ENCODE measurements at places on chromosomes 5 and 9.
A peak's percentile ranks its signal among the peaks of the same experiment; 100 is the strongest.

GRCh38 chr5:34738381-34738780, 82.3 kb downstream of the RAI14 start:
- no peaks in the 10 kb centered on the region for H3K36me3 ChIP-seq
- H3K4me3 ChIP-seq = no peak overlapping the region
- no peak overlapping the region for H3K27ac ChIP-seq
- DNase-seq = no peak
- no peaks in the 10 kb centered on the region for H3K4me1 ChIP-seq
- H3K27me3 ChIP-seq = peaks cover 53% of the 10 kb centered on the region

- H3K27me3 ChIP-seq = peaks cover 56% of the 10 kb centered on the region
- H3K4me3 ChIP-seq = no peak overlapping the region
- peaks cover 4% of the 10 kb centered on the region for H3K36me3 ChIP-seq
- no peak for DNase-seq
Observed at GRCh38 chr5:1883120-1883924, 597 bp upstream of the IRX4 start.

- DNase-seq = no peak
- no peaks in the 10 kb centered on the region for H3K36me3 ChIP-seq
- H3K27ac ChIP-seq = no peak overlapping the region
- no peak overlapping the region for H3K4me3 ChIP-seq
Observed at GRCh38 chr5:17336054-17336453, 118.6 kb downstream of the BASP1 start.

- H3K36me3 ChIP-seq = no peaks in the 10 kb centered on the region
- no peaks in the 10 kb centered on the region for H3K27me3 ChIP-seq
- no peak overlapping the region for H3K27ac ChIP-seq
- no peak overlapping the region for H3K4me3 ChIP-seq
- H3K4me1 ChIP-seq = no peaks in the 10 kb centered on the region
- DNase-seq = no peak
Observed at GRCh38 chr5:106454651-106455415, 1215.9 kb downstream of the EFNA5 start.

DNA sequence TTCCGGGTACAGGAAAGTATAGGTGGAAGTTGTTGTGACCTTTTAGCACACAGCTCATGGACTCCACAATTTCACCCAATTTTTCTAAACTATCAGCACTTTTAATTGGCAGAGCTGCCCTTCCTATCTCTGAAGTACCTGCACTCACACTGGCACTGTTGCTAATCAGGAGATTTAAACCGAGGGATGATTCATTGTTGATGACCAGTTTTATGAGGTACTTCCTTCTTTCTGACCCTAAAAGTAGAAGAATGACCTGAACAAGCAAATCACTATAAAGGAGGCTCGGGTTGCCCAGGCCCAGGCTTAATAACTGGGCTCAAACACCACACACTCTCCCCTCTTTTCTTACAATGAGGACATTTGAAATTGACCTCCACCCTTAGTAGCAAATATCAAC, 105.9 kb downstream of the KCNN2 start:
- no peak for DNase-seq
- no peak overlapping the region for H3K4me3 ChIP-seq

GRCh38 chr5:139147483-139148087, 50.6 kb downstream of the SIL1 start:
- no peaks in the 10 kb centered on the region for H3K36me3 ChIP-seq
- no peaks in the 10 kb centered on the region for H3K27me3 ChIP-seq
- H3K4me1 ChIP-seq = no peaks in the 10 kb centered on the region
- H3K4me3 ChIP-seq = no peak overlapping the region
- DNase-seq = no peak

GRCh38 chr9:74953235-74953751, 581 bp upstream of the C9orf40 start:
- H3K36me3 ChIP-seq = peaks cover 11% of the 10 kb centered on the region
- peak overlapping the region; percentile 92 for H3K4me3 ChIP-seq
- H3K4me1 ChIP-seq = peaks cover 18% of the 10 kb centered on the region
- H3K27ac ChIP-seq = peak overlapping the region; percentile 93
- no peaks in the 10 kb centered on the region for H3K27me3 ChIP-seq

- no peaks in the 10 kb centered on the region for H3K27me3 ChIP-seq
- no peak overlapping the region for H3K27ac ChIP-seq
- no peak overlapping the region for H3K4me3 ChIP-seq
- DNase-seq = no peak
Observed at GRCh38 chr9:15977438-15977837, 424.6 kb downstream of the CCDC171 start.

GRCh38 chr5:101482931-101483330, 579.8 kb upstream of the ST8SIA4 start:
- no peak for DNase-seq
- H3K27ac ChIP-seq = no peak overlapping the region
- no peaks in the 10 kb centered on the region for H3K4me1 ChIP-seq
- no peak overlapping the region for H3K4me3 ChIP-seq

DNA sequence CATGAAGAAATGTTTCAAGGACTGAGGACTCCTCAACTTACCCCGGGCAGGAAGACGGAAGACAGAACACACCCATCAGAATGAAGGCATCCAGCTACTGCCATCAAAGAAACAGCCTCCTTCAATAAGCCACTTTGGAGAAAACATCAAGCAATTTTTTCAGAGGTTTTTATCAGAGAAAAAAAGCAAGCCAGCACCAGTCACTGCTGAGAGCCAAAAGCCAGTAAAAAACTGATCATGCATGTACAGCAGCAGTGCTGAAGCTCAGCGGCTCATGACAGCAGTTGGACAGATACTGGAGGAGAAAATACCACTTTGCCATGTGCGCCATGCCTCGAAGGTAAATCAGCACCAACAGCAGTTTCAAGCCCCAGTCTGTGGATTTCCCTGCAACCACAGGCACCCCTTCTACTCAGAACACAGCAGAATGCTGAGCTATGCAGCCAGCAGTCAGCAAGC, 10.1 kb upstream of the ZNF484 start:
- peaks cover 7% of the 10 kb centered on the region for H3K36me3 ChIP-seq
- no peak for DNase-seq
- H3K27ac ChIP-seq = no peak overlapping the region
- H3K4me3 ChIP-seq = no peak overlapping the region

- H3K27me3 ChIP-seq = no peaks in the 10 kb centered on the region
- peaks cover 35% of the 10 kb centered on the region for H3K36me3 ChIP-seq
- H3K4me3 ChIP-seq = peak overlapping the region; percentile 74
- peak overlapping the region; percentile 83 for H3K27ac ChIP-seq
- no peak for DNase-seq
Observed at GRCh38 chr9:89465001-89465451, 32.9 kb downstream of the SEMA4D start.

- no peak for DNase-seq
- peaks cover 2% of the 10 kb centered on the region for H3K36me3 ChIP-seq
- H3K27me3 ChIP-seq = no peaks in the 10 kb centered on the region
Observed at GRCh38 chr9:112848316-112849151, 42.1 kb downstream of the SLC46A2 start.

GRCh38 chr5:137252512-137252911, 246.6 kb downstream of the SPOCK1 start:
- peaks cover 3% of the 10 kb centered on the region for H3K27me3 ChIP-seq
- DNase-seq = no peak
- H3K4me1 ChIP-seq = no peaks in the 10 kb centered on the region
- peaks cover 1% of the 10 kb centered on the region for H3K36me3 ChIP-seq
- no peak overlapping the region for H3K4me3 ChIP-seq

GRCh38 chr9:89234205-89235067, 55.8 kb upstream of the SHC3 start:
- H3K27me3 ChIP-seq = peaks cover 59% of the 10 kb centered on the region
- H3K4me3 ChIP-seq = peak overlapping the region; percentile 16
- H3K36me3 ChIP-seq = peaks cover 4% of the 10 kb centered on the region
- H3K27ac ChIP-seq = no peak overlapping the region

- H3K36me3 ChIP-seq = no peaks in the 10 kb centered on the region
- H3K27me3 ChIP-seq = no peaks in the 10 kb centered on the region
- DNase-seq = no peak
- H3K27ac ChIP-seq = no peak overlapping the region
Observed at GRCh38 chr5:120817044-120817985, 353.2 kb downstream of the PRR16 start.

DNA sequence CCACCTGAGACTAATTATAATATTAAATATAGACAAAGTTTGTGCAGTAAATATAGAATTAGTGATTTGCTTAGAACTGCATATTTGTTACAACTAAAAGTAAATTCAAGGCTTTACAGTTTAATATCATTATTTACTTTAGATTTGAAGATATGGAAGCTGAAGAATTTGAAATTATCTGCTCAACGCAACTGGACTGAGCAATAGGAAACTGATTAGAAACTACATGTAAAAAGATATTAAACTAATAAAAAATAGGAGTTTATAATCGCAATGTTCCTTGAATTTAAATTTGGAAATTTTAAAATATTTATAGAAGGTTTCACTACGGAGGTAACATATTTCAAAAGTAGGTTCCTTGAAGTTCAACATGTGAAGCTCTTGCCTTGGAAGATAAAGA, 55.2 kb downstream of the CDH10 start:
- no peak for DNase-seq
- H3K27ac ChIP-seq = no peak overlapping the region
- no peaks in the 10 kb centered on the region for H3K27me3 ChIP-seq
- no peak overlapping the region for H3K4me3 ChIP-seq
- H3K4me1 ChIP-seq = no peaks in the 10 kb centered on the region

- peaks cover 11% of the 10 kb centered on the region for H3K27me3 ChIP-seq
- H3K27ac ChIP-seq = no peak overlapping the region
- no peaks in the 10 kb centered on the region for H3K4me1 ChIP-seq
- H3K4me3 ChIP-seq = no peak overlapping the region
- no peaks in the 10 kb centered on the region for H3K36me3 ChIP-seq
Observed at GRCh38 chr9:72557549-72557948, 36.1 kb downstream of the TMC1 start.

DNA sequence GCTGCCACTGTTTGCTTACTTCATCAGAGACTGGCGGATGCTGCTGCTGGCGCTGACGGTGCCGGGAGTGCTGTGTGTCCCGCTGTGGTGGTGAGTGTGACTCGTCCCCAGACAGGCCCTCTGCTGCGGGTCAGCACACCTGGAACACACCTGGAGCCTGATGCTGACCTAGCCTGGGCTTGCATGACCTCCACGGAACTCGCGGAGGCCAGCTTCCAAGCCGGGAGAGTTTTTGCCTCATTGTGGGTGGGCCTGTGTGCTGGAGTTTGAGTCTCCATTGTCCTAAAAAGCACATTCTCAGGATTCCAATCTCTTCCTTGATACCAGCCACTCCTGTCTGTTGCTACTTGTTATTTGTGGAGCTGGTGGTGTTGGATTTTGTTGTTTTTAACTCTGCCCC, 28.1 kb downstream of the SLC22A4 start:
- no peaks in the 10 kb centered on the region for H3K36me3 ChIP-seq
- no peak overlapping the region for H3K4me3 ChIP-seq
- H3K4me1 ChIP-seq = no peaks in the 10 kb centered on the region
- no peak for DNase-seq
- H3K27ac ChIP-seq = no peak overlapping the region

- H3K27ac ChIP-seq = no peak overlapping the region
- no peak for DNase-seq
- no peaks in the 10 kb centered on the region for H3K27me3 ChIP-seq
- H3K4me3 ChIP-seq = no peak overlapping the region
Observed at GRCh38 chr5:145283141-145283810, 551.9 kb downstream of the PRELID2 start.

- DNase-seq = no peak
- no peak overlapping the region for H3K4me3 ChIP-seq
- H3K27me3 ChIP-seq = no peaks in the 10 kb centered on the region
- H3K36me3 ChIP-seq = peaks cover 3% of the 10 kb centered on the region
- no peak overlapping the region for H3K27ac ChIP-seq
Observed at GRCh38 chr5:57576317-57576716, 93.7 kb upstream of the ACTBL2 start.

DNA sequence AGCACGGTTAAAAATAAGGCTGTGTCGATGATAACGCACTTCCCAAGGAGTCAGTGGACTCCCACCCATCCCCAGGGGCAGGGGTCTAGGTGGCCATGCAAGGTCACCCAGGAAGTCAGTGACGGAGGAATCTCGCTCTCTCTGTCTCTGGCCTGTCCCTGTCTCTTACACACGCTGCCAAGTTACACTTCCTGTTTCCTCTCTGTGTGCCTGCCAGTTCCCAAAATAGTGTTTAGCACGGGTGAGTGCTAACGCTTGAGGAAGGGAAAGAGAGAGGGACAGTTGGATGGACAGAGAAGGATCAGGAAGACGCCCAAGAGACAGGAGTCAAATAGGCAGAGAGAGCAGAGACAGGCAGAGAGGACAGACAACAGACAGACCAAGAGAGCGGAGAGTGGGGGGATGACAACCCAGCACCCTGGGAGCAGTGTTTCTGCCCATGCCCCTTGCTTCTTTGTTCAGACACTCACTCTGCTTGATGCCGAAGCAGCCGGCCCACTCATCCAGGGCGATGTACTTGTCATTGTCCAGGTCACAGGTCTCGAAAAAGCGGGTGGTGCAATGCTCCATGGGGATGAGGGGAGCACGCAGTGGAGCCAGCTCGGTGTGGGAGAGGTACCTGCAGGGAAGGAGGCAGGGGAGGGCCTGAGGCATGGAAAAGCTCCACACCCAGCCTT, 23.0 kb downstream of the SPARC start:
- no peak overlapping the region for H3K27ac ChIP-seq
- DNase-seq = no peak
- H3K36me3 ChIP-seq = no peaks in the 10 kb centered on the region
- H3K27me3 ChIP-seq = peaks cover 20% of the 10 kb centered on the region

- no peaks in the 10 kb centered on the region for H3K27me3 ChIP-seq
- peaks cover 8% of the 10 kb centered on the region for H3K36me3 ChIP-seq
- no peak overlapping the region for H3K27ac ChIP-seq
- peaks cover 55% of the 10 kb centered on the region for H3K4me1 ChIP-seq
Observed at GRCh38 chr5:42985129-42986037, 54.7 kb downstream of the ANXA2R start.

DNA sequence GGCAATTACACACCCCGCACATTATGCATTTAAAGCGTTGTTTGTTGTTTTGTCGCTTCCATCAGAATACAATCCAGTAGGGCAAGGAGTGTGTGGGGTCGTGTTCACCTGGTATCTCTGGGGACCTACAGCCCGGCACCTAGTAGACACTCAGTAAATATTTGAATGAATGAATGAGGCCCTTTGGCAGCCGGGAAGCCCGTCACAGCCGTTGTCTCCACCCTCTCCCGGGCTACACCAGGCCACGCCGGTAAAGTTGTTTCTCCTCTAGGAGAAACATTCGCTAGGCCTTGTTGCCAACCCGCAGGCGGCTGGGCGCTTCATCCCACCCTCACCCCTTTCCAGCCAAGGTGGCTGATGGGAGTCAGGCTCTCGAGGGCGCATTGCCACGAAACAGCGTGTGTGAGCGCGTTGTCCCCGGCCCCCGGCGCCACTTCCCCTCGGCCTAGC, 876 bp upstream of the JAK2 start:
- H3K27me3 ChIP-seq = no peaks in the 10 kb centered on the region
- H3K4me1 ChIP-seq = peaks cover 31% of the 10 kb centered on the region
- peaks cover 7% of the 10 kb centered on the region for H3K36me3 ChIP-seq
- DNase-seq = no peak
- peak overlapping the region; percentile 84 for H3K27ac ChIP-seq

DNA sequence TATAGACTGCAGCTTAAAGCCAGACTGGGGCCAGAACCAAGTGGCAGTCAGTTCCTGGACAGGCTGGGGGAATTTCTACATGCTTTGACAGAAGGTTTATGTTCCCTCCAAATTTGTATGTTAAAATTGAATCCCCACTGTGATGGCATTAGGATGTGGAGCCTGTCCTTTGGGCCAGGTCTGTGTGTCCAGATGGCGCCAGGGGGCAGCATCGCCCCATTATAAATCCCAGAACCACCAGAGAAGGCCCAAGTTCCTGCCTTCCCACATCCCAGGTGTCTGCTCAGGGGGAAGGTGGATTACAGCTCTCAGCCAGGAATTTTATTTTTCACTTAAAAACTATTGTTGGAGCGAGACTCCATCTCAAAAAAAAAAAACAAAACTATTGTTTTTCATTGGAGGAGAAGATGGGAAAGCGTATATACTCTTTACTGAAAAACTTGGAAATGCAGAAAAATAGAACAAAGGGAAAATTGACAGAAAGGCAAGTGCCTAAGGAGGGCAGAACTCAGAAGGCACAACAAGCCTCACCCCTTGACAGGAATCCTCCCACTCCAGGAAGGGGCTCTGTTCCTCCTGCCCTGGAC, 5.0 kb downstream of the IL3 start:
- no peak overlapping the region for H3K4me3 ChIP-seq
- no peak for DNase-seq

All from central memory CD8-positive, alpha-beta T cell (primary cell).